Airway epithelial cell (primary cell): ENCODE measurements at places on chromosomes 3 and 15. TPM values are rescaled to one million over a fixed set of nuclear protein-coding genes. Genes with fewer than 3 reads are reported as not detected.

CCDC39 gene
- total RNA-seq = not detected in 2 replicates

RHO gene
- total RNA-seq = not detected in 2 replicates

TMEM42 gene
- 19.0 and 26.7 TPM in 2 replicates for total RNA-seq

CCR8 gene
- not detected in 2 replicates for total RNA-seq

PROS1 gene
- 3.5 and 4.3 TPM in 2 replicates for total RNA-seq

CD276 gene
- 82.4 and 83.8 TPM in 2 replicates for total RNA-seq

CRABP1 gene
- total RNA-seq = not detected in 2 replicates

DPPA4 gene
- not detected in 2 replicates for total RNA-seq

CSPG4 gene
- total RNA-seq = 73.2 and 91.5 TPM in 2 replicates

IL16 gene
- 0.42 and 0.84 TPM in 2 replicates for total RNA-seq

LEKR1 gene
- total RNA-seq = 0.09 and 0.71 TPM in 2 replicates

SAMD7 gene
- not detected in 2 replicates for total RNA-seq

CPNE9 gene
- total RNA-seq = not detected in 2 replicates

ATP8B4 gene
- total RNA-seq = 0.56 TPM in 1 of 2 replicates, not detected in the other

SEMA4B gene
- total RNA-seq = 171 and 185 TPM in 2 replicates

GABRR3 gene
- not detected in 2 replicates for total RNA-seq

UBL7 gene
- total RNA-seq = 48.2 and 65.0 TPM in 2 replicates

RHCG gene
- total RNA-seq = 274 and 296 TPM in 2 replicates

OR5K2 gene
- not detected in 2 replicates for total RNA-seq

MME gene
- 12.8 and 13.5 TPM in 2 replicates for total RNA-seq

LHFPL4 gene
- total RNA-seq = not detected in 2 replicates

STX19 gene
- 0.74 and 2.0 TPM in 2 replicates for total RNA-seq

PLA2G4D gene
- not detected in 2 replicates for total RNA-seq

SLC28A2 gene
- not detected in 2 replicates for total RNA-seq

FOXL2NB gene
- total RNA-seq = 0.05 TPM in 1 of 2 replicates, not detected in the other

ZKSCAN7 gene
- total RNA-seq = 1.4 and 2.5 TPM in 2 replicates

OXTR gene
- total RNA-seq = 0.63 and 0.65 TPM in 2 replicates

KBTBD13 gene
- not detected in 2 replicates for total RNA-seq

OR5H15 gene
- total RNA-seq = not detected in 2 replicates

SERPINI2 gene
- not detected in 2 replicates for total RNA-seq

FAM98B gene
- 16.0 and 188 TPM in 2 replicates for total RNA-seq

ADAMTSL3 gene
- total RNA-seq = 0.65 and 0.92 TPM in 2 replicates

ARPIN gene
- 8.8 and 14.1 TPM in 2 replicates for total RNA-seq

GPR160 gene
- total RNA-seq = 1.1 TPM in 2 replicates

SLC24A5 gene
- total RNA-seq = not detected in 2 replicates

CKMT1B gene
- total RNA-seq = 86.0 and 112 TPM in 2 replicates

PLD1 gene
- 15.0 and 23.3 TPM in 2 replicates for total RNA-seq

CTXND1 gene
- total RNA-seq = 0.05 TPM in 1 of 2 replicates, not detected in the other

ECE2 gene
- total RNA-seq = not detected in 2 replicates

CDCP1 gene
- total RNA-seq = 37.9 and 62.0 TPM in 2 replicates

RETNLB gene
- not detected in 2 replicates for total RNA-seq

B3GALNT1 gene
- 7.6 and 10.2 TPM in 2 replicates for total RNA-seq

RBPMS2 gene
- not detected in 2 replicates for total RNA-seq

ACTC1 gene
- total RNA-seq = not detected in 2 replicates

TMEM108 gene
- total RNA-seq = not detected in 2 replicates

CACNA2D2 gene
- 0.07 TPM in 1 of 2 replicates, not detected in the other for total RNA-seq

HCLS1 gene
- 0.84 and 1.6 TPM in 2 replicates for total RNA-seq

ISLR gene
- not detected in 2 replicates for total RNA-seq

ZNF660 gene
- total RNA-seq = 0.05 and 0.07 TPM in 2 replicates

CHRM5 gene
- total RNA-seq = not detected in 2 replicates

LNP1 gene
- 2.6 and 3.1 TPM in 2 replicates for total RNA-seq

LSAMP gene
- total RNA-seq = 0.14 TPM in 1 of 2 replicates, not detected in the other

SEMA3F gene
- total RNA-seq = 183 and 242 TPM in 2 replicates

LIPH gene
- total RNA-seq = 3.4 and 9.6 TPM in 2 replicates

MORC1 gene
- not detected in 2 replicates for total RNA-seq
